ENCODE measurements at places on chromosomes 2 and 18. TPM values are rescaled to one million over a fixed set of nuclear protein-coding genes. Genes with fewer than 3 reads are reported as not detected.

TNFRSF11A gene
- total RNA-seq = 18.7 TPM

IL1R2 gene
- total RNA-seq = 0.22 TPM

- no peak for DNase-seq
Observed at GRCh38 chr2:204972606-204973336, 427.5 kb downstream of the PARD3B start.

DNA sequence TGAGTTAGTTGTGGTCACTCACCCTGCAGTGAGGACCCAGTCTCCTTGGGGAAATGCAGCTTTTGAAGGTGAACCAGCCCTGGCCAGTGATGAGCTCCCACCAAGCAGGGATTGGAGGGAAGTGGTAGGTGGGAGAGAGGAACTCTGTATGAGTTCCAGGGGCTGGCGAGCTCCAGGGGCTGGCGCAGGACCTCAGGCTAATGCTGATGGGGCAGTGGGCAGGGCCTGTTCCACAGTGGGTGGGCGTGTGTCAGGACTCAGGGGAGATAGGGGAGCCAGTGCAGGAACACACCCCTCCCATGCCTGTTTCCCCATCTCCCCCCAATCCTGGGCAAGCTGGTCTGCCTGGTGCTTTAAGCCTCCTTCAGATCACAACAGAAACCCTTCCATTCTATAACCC, 208.4 kb downstream of the DYSF start:
- no peak for DNase-seq

GRCh38 chr2:10654069-10654468, 35.7 kb downstream of the NOL10 start:
- no peak for DNase-seq

DNA sequence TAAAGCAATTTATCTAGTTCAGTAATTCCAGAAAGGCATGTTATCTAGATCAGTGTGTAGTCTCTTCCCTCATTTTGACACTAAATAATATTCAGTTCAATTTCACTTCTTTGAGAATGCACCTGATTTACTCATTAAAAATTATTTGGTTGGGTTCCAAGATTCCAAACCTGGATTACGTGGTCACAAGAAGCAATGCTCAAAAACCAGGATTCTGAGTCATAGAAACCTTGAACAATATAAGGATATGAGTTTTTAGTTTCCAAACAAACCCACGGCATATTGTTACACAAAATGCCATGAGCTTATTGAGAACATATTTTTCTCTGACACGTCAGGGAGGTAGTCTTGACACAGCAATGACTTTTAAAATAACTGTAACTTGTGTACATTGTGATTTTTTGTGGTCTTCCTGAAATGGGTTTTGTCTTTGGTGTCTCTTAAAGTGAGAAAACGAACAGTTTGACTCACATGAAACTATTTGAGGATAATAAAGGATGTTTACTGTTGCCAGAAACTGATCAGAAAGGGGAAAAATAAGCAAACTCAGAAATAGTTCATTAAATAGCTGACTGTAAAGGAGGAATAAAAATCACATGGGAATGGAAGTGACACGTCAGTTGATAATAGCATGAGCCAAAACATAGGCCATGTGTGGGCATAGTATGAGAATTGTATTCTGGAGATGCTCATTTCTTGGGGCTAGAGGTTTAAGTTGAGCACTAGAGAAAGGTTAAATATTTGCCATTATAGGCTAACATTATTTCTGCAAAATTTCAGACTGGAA, 617.7 kb upstream of the CDH2 start:
- DNase-seq = peak; percentile 51

DNA sequence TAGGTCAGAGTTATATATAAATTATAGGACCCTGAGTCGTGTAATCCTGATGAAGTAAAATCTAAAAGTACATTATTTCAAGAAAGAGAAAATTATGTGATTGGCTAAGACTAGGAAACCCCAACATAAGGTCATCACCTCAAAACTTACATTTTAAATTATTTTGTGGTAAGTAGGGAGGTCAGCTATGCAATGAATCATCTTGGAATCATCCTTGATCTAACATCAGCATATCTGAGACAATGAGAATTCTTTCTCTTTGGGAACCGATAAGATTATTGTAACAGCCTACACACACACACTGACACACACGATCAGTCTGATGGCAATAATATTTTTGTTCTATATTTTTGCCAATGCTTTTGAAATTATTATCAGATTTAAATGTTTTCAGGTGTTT, 904.8 kb upstream of the CHAC2 start:
- DNase-seq = no peak

GRCh38 chr18:24985586-24985985, 366.4 kb downstream of the ZNF521 start:
- no peak for DNase-seq

GRCh38 chr2:209519271-209519670, 95.4 kb downstream of the MAP2 start:
- DNase-seq = no peak

DNA sequence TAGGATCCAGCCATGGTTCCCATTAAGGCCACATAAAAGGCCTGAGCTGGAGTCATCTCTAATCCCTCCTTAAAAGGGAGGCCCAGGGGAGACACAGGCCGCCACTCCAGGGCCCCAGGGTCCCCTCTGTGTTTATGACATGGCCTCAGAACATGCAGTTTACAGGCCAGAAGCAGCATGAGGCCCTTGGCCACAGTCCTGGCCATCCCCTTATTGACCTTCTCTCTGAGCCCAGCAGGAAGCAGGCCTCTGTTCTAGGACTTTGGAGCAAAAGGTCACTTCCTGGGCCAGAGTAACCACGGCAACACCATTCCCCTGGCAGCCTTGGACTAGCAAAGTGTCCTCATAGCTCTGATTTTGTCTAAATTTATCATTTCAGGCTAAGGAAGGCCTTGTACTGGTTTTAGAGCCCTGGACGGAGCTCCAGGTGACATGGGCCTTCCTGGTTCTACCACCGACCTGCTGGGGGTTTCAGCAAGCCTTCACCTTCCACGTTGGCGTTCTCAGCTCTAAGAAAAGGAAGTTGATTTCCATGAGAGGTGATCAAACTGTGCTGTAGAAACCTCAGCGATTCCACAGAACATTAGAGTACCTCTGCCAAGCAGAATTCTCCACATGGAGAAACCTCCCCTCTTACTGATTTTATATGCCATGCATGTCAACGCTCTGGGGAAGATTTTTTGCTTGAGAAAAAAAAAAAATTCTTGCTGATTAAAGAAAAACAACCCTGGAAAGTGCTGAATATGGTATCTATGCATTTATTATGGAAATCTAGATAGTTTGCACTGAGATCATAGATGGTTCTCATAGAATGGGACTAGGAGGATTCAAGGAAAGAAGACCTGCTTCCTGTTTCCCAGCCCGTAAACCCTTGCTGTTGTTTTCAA, 53.7 kb downstream of the HS1BP3 start:
- DNase-seq = peak; percentile 88

DNA sequence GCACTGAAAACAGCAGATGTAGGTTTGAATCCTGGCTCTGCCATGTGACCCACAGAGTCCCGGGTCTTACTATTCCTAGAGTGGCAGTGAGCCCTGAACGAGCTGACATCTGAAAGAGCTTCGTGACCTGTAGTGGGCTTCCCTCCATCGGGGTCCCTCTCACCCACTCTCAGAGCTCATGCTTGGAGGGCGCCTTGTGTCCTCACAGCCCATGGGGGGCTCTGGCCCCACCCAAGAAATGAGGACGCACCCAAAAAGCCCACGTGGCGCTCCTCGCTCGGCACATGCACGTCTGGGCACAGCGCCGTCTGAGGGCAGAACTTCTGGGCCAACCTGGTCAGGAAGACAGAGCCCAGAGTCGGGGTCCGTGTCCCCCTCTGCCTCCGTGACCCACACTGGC, 23.7 kb downstream of the LBH start:
- DNase-seq = no peak

DNA sequence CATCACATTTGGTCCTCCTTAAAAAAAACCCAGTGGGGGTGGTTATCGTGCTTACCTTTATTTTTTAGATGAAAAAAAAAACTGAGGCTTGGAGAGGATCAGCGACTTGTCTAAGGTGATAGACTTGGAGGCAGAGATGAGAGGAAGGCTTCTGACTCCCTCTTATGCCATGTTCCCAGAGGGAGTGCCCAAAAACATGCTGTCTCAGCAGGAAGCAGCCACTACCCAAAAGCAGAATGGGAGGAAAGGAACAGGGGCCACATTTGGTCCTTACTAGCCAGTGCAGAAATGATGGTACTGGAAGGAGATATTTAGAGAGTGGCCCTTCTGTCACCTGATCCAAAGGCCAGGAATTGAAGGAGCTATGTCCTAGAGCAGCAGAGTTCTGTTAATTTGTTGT, 118.4 kb downstream of the B3GNT2 start:
- no peak for DNase-seq

Measured in lung microvascular endothelial cell (primary cell).